Activated T-cell treated with anti-CD3 and anti-CD28 coated beads for 4 hours (primary cell): ENCODE measurements at places on chromosomes 6 and 20.

- no peak for DNase-seq
These were observed 62.5 kb downstream of the EPB41L2 start for GRCh38 chr6:131000544-131000943.

DNA sequence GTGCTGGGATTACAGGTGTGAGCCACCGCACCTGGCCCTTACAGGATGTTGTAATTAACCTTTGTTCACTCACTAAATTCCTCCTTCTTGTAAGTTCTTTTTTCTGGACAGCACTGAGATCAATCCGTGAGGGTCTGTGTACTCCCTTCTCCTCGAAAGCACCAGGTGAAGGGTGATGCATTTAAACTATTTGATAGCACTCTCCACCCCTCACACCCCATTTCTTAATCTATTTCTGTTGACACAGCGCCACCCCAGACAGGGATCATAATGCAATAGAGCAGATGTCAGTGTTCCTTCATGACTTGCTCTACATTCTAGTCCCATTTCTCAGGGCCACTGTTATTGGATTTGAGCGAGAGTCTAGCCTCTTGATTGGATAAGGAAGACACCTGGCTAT, 46.3 kb downstream of the PPP1R14C start:
- DNase-seq = no peak

GRCh38 chr6:47424436-47424836, 53.2 kb upstream of the CD2AP start:
- DNase-seq = no peak

DNA sequence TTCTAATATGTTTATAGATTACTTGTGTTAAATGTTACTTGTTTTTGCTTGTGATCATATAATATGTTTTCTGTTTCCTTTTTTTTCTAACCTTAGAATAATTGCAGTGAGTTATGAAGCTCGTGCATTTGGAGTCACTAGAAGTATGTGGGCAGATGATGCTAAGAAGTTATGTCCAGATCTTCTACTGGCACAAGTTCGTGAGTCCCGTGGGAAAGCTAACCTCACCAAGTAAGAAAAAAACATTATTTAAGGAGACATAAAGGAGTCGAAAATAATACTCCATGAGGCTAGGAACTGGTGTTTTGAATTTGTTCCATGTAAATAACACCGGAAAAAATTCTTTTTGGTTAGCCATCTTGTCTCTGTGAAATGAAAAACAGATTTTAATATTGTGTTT, 6.9 kb downstream of the POLH start:
- DNase-seq = no peak

DNA sequence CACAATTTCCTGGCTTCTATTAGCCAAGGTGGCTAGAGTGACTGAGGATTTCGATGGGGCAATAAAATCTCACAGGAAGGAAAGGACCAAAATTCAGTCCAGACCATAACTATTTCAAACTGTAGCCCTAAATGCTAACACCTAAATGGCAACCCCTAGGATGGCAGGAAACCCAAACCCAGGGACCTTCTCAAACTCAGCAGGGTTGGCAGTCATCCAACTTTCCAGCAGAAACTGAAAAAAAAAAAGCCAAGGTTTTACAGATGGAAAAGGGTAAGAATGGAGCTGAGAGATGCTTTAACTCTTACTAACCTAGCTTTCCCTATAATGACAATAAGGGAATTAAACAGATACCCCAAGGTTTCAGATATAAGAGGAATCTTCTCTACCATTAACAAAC, 10.5 kb downstream of the IBTK start:
- no peak for DNase-seq

DNA sequence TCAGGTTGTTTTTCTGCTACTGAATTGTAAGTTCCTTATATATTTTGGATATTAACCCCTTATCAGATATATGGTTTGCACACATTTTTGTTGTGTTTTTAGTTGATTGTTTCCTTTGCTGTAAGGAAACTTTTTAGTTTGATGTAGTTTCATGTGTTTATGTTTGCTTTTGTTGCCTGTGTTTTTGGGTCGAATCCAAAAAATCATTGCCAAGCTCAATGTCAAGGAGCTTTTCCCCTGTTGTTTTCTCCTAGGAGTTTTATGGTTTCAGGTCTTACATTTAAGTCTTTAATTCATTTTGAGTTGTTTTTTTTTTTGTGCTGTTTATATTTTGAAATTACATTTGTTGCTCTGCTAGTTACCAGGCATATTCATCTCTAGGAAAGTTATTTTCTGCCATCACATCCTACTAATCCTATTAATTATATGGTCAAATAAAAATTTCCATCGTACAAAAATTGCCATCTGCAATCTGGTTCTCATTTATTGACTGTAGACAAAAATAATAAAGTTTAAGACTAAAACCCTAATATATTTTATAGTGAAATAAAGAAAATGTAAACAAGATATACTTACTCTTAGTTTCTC, 103.8 kb upstream of the FAM184A start:
- DNase-seq = no peak

- DNase-seq = no peak
These were observed 70.7 kb upstream of the LTV1 start for GRCh38 chr6:143772116-143773086.

DNA sequence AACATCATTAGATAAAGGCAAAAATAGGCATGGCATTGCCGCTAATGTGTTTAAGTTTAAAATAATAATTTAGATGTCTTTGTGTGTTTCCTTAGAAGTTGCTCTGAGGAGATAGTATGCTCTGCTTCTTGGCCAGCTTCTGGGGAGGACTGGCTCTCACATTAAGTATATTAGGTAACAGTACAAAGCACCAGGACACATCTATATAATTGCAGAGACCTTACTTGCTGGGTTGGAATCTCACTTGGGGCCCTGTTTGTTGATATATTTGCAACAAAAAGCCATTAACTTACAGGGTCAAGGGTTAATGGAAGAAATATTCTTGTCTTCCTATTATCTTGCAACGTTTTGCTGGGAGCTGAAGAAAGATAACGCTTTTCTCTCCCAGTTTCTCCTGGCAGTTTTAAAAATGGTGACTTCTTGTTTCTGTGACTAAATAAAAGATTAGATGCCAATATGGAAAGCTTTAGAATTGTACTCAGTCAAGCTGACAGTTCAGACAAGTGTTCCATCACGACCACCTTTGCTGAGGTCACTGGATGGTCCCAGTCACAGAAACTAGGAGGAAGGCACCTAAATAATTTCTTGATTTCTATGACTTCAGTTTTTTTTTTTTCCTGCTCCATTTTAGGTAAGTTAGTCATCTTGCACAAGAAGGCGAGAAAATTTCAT, 462.3 kb upstream of the FLRT3 start:
- DNase-seq = no peak

DNA sequence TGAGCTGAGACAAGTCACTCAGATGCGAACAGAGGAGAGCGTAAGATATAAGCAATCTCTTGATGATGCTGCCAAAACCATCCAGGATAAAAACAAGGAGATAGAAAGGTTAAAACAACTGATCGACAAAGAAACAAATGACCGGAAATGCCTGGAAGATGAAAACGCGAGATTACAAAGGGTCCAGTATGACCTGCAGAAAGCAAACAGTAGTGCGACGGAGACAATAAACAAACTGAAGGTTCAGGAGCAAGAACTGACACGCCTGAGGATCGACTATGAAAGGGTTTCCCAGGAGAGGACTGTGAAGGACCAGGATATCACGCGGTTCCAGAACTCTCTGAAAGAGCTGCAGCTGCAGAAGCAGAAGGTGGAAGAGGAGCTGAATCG, 9.5 kb upstream of the SNRNP48 start:
- no peak for DNase-seq

DNA sequence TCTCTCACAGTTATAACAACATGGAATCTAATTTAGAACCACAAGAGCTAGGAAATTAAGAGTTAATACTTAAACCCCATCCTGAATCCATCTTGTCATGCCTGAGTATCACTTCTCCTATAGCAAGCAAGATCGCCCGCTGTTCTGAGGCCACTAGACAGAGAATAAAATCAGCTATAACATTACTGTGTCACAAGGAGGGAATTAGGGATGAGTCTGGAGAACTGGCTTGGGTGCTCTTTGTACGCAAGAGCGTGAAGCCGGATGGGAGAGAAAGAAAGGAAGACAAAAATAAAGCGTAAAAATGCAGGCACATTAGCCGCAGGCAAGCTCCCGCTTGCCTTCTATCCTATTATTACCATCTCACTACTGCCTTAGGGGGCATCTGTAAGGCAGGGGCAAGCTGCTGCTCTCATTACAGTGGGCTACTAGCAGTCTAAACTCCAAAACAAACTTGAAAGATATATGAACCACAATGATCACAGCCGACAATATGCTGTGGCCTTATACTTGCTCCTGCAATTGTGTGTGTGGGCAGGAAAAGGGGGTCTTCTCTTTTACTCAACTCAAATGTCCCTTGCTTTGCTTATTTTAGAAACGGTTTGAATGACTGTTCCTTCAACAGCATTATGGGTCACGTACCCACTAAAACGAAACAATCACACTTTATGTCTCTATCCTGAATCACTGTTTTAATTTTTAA, 81.9 kb downstream of the GJA10 start:
- no peak for DNase-seq

DNA sequence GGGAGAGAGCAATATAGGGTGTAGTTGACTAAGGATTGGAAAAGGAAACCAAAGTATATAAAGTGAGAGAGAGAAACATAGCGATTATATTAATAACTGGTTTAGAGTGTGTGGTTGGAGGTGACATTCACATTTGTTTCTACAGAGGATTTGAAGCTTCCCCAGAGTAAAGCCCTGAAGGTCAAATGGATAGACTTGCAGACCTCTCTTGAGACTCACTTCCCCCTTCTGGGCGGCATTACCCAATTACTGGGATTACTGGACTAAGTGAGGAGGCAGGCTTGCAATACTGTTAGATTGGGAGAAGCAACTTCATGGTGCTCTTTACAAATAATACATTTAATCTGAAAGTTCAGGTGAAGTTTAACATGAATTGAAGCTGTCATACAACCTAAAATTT, 10.7 kb downstream of the FIG4 start:
- no peak for DNase-seq

- no peak for DNase-seq
These were observed 12.4 kb downstream of the DAAM2 start for GRCh38 chr6:39804466-39805065.

DNA sequence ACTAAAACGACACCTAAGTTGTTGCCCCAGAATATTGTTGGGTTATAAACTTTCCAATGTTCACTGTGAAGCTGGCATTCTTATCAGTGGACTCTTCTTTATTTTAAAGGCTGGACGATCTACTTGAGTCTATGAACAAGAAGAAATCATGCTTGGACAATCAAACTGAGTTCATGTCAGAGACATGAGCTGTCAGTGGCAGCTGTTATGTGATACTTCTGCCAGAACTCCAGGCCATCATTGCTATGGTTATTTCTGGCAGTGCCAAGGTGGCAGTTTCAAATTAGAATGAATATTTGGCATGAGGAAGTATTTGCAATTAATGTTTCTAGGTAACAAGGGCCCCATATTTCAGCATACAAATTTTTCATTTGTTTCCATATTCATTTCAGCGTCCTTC, 417.3 kb downstream of the LMBRD1 start:
- DNase-seq = no peak

- DNase-seq = no peak
These were observed 32.0 kb upstream of the GCM1 start for GRCh38 chr6:53180678-53181077.

DNA sequence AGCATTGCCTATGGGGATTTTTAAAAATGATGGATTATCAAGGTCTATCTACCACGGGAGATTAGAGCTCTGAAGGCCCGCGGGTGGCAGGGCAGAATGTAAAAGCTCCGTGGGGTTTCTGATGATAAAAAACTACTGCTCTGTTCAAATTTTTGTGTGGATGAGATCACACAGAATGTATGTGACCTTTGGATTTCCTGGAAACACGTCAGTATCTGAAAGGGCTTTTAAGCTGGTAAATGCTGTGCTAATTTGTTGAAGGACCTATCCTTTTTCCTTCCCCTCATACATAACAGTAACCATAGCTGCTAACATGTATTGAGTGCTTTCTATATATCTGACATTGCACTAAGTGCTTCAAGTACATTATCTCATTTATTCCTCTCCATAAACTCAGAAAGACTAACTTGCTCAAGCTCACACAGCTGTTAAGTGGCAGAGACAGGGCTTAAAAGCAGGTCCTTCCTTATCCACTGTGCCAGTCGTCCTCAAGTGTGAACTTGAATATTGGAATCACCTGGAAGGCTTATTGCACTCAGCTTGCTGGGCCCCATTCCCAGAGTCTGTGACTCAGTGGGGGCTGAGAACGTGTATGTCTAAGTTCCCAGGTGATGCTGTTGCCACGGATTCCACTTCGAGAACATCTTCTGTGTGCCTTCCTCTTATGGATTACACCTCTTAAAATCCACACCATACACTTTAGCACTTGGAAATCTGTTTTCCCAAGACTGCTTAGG, 1.9 kb upstream of the TMEM242 start:
- DNase-seq = no peak

GRCh38 chr6:137430954-137431353, 63.2 kb downstream of the OLIG3 start:
- DNase-seq = no peak

DNA sequence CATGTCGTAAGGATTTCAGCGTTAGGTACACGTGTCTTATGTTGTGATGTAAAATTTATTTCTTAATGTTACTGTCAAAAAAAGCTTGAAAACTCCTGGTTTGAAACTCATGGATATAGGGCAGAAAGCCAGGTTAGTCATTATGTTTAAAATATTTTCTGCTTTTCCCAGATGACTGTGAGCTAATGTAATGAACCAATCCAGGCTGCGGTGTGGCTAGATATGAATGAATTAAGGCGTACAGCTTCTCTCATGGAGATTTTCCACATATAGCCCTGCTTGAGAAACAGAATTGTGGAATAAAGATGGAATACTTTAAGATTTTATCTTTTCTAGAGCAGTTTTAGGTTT, 80.3 kb upstream of the STMND1 start:
- no peak for DNase-seq

DNA sequence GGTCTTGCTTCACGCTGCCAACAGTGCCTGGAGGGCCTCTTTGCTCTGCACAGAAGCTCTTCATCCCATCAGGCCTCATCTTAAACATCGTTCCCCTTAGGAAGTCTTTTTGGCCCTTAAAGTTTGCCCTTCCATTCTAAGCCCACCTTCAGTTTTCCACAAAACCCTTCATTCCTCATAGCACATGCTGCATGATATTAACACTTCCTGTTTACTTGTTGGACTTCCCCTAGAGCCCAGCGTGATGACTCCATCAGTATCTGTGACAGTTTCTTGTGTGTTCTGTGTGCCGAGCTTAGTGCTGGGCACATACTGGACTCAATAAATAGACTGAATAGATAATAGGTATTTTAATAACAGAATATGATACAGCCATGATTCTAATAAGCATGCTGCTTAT, 2.2 kb downstream of the NT5DC1 start:
- DNase-seq = no peak

DNA sequence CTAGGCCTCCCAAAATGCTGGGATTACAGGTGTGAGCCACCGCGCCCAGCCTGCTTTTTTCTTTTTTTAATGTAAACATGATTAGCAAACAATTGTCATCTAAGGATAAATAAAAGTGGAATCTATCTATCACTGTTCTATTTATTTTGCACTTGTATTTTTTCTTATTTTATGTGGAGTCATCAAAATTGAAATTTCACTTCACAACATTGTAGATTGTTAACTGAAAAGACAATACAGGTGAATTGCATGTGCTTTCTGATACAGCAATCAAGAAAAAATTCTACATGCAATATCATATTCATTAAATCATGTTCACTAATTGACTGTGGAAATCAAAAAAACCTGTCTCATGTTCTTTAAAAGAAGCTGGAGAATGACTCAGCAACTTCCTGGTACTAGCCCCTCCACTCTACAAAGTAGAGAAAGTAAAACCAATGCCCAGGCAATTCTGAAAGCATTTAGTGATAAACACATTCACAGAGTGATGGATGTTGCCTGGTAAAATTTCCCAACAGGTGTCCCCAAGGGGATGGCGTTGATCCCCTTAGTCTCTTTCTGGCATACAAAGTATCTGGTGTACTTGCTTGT, 10.7 kb upstream of the RFX6 start:
- no peak for DNase-seq
